ENCODE measurements at places on chromosomes 7 and 10.
A peak's percentile ranks its signal among the peaks of the same experiment; 100 is the strongest.

DNA sequence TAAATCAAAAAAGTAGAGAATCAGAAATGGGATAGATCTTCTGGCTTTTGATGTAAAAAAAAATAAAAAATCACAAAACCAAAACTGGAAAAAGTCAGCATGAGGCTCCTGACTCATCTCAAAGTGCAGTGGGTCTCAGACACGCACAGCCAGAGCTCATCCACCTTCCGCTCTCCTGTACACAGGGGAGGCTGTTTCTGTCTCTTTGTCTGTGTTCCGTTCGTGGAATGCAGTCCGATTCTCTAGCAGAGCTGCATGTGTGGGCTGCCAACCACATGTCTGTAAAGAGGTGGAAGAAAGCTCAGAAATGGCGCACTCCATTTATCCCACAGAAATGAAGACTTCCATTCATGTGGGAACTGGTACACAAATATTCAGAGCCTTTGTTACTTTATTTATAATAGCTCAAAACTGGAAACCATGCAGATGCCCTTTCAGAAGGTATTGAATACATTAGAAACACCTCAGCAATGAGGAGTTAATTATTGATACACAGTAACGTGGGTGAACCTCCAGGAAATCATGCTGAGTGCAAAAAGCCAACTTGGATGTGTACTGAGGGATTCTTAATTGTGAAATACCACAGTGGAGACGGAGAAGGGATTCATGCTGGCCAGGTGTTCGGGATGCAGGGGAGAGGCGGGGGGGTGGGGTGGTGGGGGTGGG, 123.3 kb downstream of the TRRAP start:
- DNase-seq, result no peak

GRCh38 chr7:101733713-101734475, 83.5 kb upstream of the CUX1 start:
- DNase-seq, result no peak

GRCh38 chr7:111755383-111755782, 193.1 kb upstream of the IMMP2L start:
- DNase-seq, result no peak

GRCh38 chr10:117905404-117905803, 141.3 kb downstream of the RAB11FIP2 start:
- DNase-seq, result no peak

DNA sequence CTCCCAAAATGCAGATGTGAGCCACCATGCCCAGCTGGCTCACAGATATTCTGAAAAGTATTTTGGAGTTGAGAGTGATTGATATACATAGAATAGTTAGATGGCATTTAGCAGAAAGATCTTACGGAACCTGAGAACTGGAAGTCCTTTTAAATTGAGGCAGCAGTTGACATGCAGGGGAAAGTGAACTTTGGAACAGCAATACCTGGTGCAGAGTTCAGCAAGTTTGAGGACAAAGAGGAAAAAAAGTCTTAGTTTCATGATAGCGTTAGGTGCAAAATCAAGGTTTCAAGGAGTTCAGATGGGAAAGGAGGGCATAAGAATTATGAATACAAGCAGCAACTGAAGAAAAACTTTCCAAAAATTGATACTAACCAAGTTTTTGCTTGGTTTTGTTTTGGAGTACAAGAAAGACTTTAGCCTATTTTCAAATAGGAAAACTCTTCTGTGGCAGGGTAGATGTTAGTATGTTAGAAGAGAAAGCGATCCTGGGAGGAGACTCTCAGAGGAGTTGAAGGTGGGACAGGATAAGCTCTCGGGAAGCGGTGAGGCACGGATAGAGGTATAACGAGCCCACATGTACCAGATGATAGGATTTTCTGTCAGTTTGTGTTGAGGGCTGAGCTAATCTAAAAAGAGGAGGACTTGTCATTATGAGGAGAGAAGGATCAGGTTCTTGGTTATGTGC, 28.0 kb upstream of the STMP1 start:
- DNase-seq, result no peak

- no peak for DNase-seq
Observed at GRCh38 chr10:44024356-44025116, 360.4 kb downstream of the CXCL12 start.

- no peak for DNase-seq
Observed at GRCh38 chr10:49157229-49157628, 23.4 kb upstream of the FAM170B start.

DNA sequence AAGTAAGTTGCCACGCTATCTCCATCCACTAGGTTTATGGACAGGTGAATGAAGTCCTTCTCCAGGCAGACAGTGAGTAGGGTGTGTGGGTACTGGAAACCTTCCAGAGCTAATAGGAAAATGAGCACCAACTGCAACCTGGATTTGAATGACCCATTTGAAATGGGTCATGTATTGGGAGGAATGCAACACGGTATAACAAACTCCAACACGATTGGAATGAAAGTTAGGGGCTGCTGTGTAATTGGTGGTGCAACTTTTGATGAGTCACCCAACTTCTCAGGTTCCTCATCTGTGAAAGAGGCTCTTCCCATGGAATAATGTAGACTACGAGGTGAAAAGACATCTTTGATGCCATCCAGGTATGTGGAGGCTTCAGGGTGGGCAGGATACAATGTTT, 241.4 kb upstream of the PODXL start:
- DNase-seq, result no peak

GRCh38 chr7:41466760-41467384, 236.0 kb downstream of the INHBA start:
- no peak for DNase-seq

DNA sequence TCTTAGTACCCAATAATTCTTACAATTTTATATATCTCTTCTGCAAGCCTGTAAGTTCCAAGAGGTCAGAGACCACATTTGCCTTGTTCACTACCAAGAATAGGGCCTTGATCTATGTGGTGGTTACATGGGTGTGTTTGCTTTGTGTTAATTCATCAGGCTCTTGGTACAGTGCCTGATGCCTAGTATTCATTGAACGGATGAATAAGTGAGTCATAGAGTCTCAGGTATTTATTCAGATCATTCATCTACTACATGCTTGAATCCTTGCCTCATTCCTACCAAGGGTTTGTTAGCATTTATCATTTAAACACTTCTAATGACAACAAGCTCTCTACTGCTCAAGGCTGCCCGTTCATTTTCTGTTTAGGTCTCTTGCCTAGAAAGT, 11.3 kb upstream of the SGPL1 start:
- DNase-seq, result no peak

- no peak for DNase-seq
Observed at GRCh38 chr7:44905002-44905635, 19.8 kb upstream of the PURB start.

- DNase-seq, result peak; percentile 38
Observed at GRCh38 chr7:25216837-25217236, 11.4 kb downstream of the NPVF start.

GRCh38 chr7:130388671-130389070, 8.4 kb downstream of the CPA1 start:
- DNase-seq, result no peak

DNA sequence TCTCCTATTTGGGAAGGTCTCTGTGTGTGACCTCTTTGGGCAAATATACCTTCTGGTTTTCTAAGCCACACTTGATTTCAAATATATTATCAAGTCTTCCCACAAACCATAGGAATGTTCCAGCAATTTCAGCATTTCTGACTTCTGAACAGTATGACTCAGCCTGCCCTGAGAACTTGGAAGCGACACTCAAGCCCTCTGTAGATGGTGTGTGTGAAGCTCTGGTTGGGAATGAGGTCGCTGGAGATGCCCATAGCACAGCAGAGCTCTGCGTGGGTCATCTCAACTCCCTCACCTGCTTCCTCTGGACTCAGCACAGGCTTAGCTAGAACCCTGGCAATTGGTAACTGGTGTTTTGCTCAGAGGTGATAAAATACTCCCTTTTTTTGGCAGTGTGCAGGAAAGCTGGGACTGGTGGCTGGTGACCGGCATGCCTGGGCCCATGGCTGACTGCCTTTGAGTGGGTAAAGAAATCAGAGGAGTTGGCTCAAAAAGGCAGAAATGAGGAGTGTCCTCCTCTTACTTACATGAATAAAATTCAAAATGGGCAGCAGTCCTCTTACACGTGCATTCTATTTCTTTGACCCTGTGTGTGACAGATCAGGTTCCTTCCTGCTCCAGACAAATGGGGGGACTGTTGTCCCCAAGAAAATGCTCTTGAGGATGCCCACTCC, 87.5 kb upstream of the NRP1 start:
- DNase-seq, result no peak

- no peak for DNase-seq
Observed at GRCh38 chr7:3510101-3511020, 209.3 kb downstream of the SDK1 start.

- peak; percentile 72 for DNase-seq
Observed at GRCh38 chr10:110076559-110077318, 69.0 kb downstream of the ADD3 start.

GRCh38 chr10:79939969-79940368, 8.9 kb downstream of the SFTPD start:
- no peak for DNase-seq

DNA sequence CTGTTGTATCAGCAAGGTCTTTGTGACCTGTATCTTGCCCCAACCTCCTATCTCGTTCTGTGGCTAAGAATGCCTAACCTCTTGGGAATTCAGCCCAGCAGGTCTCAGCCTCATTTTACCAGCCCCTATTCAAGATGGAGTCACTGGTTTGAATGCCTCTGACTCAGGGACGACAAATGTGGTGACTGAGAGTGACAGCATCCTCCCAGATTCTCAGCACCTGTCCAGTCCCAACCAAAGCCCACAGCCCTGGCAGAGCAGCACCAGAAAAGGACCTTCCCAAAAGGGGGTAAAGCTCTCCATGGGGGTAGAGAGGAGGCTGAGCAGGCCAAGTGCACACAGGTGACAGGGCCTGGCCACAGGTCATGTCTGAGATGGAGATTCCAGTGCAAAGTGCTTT, 35.4 kb upstream of the GPAM start:
- DNase-seq, result no peak

DNA sequence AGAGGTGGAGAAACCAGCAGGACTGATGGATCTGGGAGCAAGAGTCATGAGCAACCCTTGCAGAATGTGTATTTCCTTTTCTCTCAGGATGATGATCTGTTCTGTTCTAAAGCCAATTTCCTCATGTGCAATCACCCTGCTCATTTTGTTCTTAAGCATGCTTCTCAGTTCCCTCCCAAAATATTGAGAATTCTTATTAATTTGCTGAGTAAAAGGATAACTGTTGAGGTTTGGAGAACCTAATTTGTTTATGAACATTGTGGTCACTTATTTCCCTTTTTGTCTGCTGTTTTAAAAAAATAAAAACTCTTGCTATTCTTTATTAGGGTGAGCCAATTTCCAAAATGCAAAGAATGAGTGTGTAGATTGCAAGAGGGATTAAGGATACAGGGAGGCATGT, 106.8 kb downstream of the APBB1IP start:
- no peak for DNase-seq

GRCh38 chr7:54330216-54330800, 211.9 kb upstream of the VSTM2A start:
- DNase-seq, result no peak

DNA sequence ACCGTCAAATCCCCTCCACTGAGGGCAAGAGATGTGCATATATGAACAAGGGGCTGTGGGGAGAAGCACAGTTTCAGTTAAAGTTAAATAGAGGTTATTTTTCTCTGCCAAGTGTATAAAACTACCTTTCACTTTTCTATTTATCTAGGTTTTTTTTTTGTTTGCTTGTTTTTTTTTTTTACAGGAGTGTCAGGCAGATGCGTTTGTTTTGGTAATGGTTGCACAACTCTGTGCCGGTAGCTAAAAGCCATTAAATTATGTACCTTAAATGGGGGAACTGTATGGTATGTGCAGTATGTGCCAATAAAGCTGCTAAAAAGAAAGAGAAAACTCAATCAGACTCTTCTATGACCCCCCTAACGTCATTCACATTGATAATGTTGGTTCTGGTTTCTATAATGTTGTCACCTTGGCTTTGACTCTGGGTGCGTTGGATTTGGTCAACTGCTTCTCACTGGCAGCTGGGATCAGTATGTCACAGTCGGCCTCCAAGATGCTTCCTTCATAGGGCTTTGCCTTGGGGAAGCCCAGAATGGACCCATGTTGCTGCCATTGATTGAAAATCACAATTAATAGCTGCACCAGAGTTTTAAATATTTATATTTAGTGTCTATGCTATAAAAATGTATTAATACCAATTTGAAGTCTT, 34.2 kb downstream of the GLUD1 start:
- DNase-seq, result no peak

DNA sequence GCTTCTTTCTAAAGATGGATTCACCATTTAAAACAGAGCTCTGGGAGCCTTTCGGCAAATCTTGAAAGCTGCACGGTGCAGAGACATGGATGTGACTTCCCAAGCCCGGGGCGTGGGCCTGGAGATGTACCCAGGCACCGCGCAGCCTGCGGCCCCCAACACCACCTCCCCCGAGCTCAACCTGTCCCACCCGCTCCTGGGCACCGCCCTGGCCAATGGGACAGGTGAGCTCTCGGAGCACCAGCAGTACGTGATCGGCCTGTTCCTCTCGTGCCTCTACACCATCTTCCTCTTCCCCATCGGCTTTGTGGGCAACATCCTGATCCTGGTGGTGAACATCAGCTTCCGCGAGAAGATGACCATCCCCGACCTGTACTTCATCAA, 3.7 kb downstream of the GPER1 start:
- DNase-seq, result no peak

- no peak for DNase-seq
Observed at GRCh38 chr7:82273886-82274285, 169.7 kb downstream of the CACNA2D1 start.

- DNase-seq, result peak; percentile 19
Observed at GRCh38 chr10:127899766-127900387, 7.0 kb upstream of the PTPRE start.

- DNase-seq, result no peak
Observed at GRCh38 chr7:128879939-128880746, 17.5 kb downstream of the ATP6V1F start.

GRCh38 chr10:60282771-60283353, 106.8 kb downstream of the ANK3 start:
- no peak for DNase-seq

DNA sequence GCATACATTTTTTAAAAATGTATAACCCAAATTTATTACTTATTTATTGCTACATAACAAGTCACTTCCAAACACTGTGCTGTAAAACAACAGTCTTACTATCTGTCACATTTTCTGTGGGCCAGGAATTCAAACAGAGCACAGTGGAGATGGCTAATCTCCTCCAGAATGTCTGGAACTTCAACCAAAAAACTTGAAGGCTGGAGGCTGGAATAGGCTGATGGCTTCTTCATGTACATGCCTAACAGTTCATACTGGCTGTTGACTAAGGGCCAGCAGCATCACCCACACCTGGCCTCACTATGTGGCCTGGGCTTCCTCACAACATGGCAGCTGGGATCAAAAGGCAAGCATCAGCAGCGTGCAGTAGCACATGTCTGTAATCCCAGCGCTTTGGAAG, 92.4 kb upstream of the KMT2E start:
- DNase-seq, result no peak

- DNase-seq, result no peak
Observed at GRCh38 chr10:78747401-78748234, 321.1 kb upstream of the ZMIZ1 start.

Measured in activated CD4-positive, alpha-beta T cell treated with anti-CD3 and anti-CD28 coated beads, Interleukin-10, Interleukin-2, amounts not matched to agents 100 ng/mL and 50 ng/mL, durations not matched to agents 16 hours and 8 hours (primary cell).